Right forelimb (tissue), 1 donor: ENCODE measurements at places on chromosomes 13 and 19.

GRCh38 chr19:45424191-45425058, 708 bp upstream of the ERCC1 start:
- peak; percentile 64 for DNase-seq

- DNase-seq: no peak
These were observed 56.8 kb downstream of the THSD1 start for GRCh38 chr13:52348983-52349780.

- DNase-seq: no peak
These were observed 1.3 kb upstream of the LAMP1 start for GRCh38 chr13:113295776-113296175.

- DNase-seq: no peak
These were observed 19.2 kb downstream of the DNM2 start for GRCh38 chr19:10736916-10737551.

DNA sequence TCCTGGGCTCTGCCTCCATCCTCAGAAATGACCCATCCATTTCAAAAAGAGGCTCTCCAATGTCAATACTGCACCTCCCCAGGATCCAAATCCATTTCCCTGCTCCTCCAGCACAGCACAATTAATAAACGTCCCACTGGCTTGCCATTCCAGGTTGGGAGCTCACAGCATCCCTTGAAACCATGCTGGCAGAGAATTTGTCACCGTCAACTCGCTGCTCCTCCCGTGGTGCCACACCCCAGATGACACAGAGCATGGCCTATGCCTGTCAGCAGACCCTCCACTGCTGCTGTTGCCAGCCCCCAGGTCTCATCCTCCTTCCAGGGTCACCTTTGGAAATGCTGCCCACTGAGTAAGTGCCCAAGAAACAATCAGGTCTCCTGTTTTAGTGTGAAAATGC, 53.0 kb upstream of the UQCRFS1 start:
- DNase-seq: no peak

GRCh38 chr13:99944606-99945005, 27.0 kb downstream of the ZIC5 start:
- DNase-seq: no peak

DNA sequence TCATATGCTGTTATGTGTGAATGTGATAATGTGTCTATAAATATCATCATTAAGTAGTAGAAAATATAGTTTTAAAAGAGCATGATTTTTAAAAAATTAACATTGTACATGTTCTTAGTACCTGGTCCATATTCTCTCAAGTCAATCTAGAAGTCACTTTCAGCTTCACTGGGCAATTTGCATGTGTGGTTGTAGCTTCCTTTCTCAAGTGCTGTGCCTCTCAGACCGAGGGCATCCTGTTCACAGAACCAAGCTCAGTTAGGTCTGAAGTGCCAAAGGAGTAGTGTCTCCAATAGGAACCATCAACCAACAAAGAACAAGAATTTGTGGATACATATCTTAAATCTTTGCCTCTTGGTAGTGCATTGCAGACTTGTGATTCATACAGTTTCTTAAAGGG, 541.8 kb upstream of the SLC10A2 start:
- no peak for DNase-seq

DNA sequence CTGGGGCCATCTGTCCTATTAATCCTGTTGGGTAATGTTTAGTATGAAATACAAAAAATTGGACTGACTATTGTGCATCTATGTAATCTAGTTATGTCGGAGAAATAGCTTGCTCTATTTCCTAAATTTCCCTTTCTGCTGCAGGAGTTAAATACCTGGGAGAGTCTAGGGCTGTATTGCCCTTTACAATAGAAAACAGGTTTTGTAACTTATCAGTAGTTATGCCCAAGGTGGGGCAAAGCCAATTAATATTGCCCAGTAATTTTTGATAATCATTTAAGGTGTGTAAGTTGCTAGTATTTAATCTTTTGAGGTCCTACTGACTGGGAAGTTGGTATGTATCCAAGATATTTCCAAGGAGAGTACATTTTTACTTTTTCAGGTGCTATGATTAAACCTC, 838.1 kb downstream of the DACH1 start:
- DNase-seq: no peak

DNA sequence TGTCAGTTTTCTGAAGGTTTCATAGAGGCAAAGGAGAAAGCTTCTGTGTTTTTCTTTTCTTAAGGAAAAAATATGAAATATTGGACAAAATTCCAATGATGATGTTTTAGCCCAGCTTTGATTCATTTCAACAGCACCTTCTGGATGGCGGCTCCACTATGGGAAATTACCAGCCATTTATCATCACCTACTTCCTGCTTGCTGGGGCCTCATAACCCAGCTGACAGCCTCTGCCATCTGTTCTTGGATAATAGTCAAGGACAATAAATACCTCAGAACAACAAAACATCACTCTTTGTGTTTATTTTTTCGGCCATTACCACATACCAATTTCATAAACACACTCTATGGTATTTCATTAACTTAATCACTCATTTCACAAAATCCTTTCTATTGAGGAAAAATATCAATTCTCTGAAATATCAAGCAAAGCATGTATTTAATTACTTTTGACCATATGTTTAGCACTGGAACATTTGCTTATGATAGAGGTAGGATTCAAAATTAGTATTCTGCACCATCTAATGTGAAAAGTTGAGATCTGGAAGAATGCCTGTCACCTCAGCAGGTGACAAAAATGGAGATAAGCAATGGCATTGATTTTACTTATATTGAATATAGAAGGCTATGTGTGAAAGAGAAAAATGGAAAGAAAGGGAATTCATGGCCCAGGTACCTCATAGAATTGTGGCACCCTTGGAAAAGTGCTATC, 629.7 kb downstream of the LIG4 start:
- no peak for DNase-seq

- no peak for DNase-seq
These were observed 29.4 kb downstream of the ERCC5 start for GRCh38 chr13:102875256-102875655.

- DNase-seq: peak; percentile 95
These were observed at the start of gene NACC1 for GRCh38 chr19:13117772-13118423. Gene NACC1, plus strand, starts transcription at chr19:13118264. Its CDS starts 16,944 bp downstream, at chr19:13135208.

DNA sequence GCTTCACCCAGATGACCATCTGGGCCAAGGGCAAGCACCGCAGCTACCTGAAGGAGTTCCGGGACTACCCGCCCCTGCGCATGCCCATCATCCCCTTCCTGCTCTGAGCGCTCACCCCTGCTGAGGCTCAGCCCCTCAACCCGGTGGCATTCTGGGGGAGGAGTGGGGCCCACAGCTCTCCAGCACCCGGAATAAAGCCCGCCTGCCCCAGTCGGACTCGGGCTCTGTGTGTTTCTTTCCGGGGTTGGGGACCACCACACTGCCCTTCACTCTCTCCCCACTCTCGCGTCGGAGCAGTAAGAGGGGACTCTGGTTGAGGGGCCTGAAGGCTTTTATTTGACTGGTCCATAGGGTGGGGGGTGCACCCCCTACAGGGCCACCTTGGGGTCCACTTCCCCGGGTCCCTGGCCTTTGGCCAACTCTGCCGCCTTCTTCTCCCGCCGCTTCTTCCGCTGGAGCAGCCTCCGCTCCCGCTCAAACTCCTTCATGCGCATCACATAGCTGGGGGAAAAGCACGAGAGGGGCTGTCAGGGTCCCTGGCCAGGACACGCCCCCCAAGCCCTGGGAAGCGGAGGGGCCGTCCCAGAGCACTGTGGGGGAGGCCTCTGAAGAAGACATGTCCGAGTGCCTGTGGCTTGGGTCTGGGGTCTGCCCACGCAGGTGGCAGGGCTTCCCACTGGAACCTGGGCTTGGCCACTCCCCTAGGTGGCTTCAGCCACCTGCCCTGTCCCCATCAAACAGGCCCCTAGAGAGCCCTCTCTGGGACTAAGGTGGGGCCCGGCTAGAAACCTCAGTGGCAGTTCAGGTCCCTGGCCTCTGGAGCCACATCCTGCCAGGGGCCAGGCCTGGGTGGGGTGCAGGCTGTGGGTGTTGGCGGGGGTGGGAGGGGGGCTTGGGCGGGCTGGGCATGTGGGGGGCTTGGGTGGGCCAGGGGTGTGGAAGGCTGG, 5.8 kb downstream of the NDUFB7 start:
- DNase-seq: no peak

DNA sequence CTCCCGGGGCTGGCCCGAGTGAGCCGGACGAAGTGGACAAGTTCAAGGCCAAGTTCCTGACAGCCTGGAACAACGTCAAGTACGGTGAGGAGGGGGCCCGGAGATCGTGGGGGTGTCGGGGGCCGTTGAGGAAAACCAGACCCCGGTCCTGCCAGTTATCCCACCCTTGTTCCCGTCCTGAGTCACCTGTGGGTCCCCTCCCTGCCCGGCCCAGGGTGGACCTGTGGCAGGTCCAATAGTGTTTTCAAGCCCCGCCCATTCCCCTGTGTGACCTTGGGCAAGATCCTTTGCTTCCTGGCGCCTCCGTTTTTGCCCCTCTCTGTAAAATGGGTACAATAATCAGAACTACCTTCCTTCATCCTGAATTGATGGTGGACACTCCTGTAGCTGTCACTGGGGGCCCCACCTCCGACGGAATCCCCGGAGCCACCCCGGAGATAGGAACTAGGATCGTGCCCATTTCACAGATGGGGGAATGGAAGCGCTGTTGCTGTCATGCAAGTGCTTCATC, 593 bp downstream of the ATG4D start:
- no peak for DNase-seq

DNA sequence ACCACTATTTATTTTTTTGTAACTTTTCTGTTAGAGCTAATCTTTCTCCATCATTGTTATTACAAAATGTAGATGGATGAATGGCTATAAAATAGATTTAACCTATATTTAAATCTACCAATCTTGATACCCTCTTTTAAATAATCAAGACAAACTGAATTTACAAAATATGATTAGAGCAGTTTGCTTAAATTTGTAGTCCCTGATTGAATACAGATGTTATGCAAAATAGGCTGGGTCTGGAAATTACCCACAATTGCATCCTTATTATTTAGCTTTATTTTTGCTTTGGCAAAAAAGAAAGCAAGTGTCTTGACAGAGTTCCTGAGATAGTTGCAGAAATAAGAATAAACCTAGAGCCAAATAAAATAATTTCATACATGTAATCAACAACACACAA, 352.8 kb downstream of the KLF12 start:
- no peak for DNase-seq

GRCh38 chr13:19737844-19738557, 44.7 kb downstream of the PSPC1 start:
- DNase-seq: no peak

DNA sequence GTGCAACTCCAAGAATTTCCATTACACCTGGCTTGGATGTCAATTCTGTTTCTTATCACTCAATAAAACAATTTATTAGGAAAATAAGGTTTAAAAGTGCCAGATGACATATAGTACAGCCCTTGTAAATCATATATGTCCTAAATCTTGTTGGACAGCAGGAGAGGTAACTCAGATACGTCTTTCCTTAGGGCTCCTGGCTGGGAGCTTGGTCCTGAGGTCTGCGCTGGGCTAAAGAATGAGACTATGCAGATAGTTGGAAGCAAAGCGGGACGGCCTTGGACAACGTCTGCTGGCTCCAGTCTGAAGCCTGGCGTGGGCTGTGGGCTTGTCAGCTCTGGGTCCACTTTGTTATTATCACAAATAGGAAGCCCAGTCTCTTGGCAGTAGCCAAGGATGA, 377.0 kb downstream of the DLEU7 start:
- no peak for DNase-seq

DNA sequence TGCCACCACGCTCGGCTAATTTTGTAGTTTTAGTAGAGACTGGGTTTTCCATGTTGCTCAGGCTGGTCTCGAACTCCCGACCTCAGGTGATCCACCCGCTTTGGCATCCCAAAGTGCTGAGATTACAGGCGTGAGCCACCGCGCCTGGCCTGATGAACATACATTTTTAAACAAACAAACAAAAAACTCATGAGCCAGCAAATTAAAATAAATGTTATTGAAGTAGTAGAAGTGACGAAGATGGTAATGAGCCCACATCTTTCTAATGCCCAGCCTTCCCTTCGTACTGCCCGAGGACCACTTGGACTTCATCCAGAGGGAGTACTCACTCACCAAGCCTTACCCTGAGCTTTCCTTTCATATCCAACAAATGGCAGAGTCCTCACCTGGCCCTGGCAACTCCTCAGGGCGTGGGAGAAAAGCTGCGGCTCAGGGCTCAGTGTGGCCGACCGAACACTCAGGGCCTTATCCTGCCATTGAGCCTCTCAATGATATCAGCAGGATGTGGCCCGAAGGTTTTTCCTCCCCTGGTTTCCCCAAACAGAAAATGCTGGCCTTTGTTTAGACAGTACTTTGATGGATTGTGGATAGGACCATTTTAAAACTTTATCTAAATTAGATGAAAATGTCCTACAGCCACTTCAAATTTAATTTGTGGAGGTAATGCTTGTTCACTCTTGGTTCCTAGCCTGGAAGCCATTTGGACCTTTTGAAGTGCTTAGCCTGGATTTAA, 22.8 kb upstream of the ABCC4 start:
- DNase-seq: no peak

GRCh38 chr13:66087269-66087710, 1142.8 kb downstream of the PCDH9 start:
- no peak for DNase-seq

DNA sequence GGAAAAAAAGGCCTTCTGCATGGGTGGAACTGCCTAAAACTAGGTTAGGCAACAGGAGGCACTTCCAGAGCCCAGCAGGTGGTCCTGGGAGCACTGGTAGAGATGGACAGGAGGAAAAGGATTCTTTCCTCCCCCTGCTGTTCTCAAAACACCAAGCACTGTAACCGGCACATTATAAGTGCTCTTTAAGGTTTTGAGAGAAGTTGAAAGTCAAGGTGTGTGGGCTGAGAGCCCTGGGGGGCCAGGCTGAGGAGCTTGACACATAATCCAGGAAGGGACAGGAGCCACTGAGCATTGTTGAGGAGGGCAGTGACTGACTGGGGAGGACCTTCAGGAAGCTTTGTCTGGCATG, 32.3 kb downstream of the SPATA13 start:
- DNase-seq: no peak

DNA sequence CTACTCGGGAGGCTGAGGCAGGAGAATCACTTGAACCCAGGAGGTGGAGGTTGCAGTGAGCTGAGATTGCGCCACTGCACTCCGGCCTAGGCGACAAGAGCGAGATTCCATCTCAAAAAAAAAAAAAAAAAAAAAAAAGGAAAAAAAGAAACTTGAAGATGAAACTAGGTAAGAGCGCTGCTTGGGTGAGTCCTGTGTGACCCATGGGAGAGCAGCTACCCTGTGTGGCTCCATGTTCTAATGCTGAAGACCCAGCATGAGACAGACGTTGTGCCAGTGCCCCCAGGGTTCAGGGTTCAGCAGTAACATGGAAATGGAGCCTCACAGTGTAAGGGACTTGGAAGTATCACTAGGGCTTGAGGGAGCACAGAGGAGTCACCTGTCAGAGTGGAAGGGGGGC, 5.9 kb downstream of the ZNF784 start:
- no peak for DNase-seq

GRCh38 chr19:33947265-33947964, 150.7 kb downstream of the KCTD15 start:
- no peak for DNase-seq

- no peak for DNase-seq
These were observed 345.8 kb downstream of the RBM26 start for GRCh38 chr13:79060216-79060615.
